ENCODE measurements at places on chromosomes 6 and 20.

- H3K27ac ChIP-seq: no peak overlapping the region
- peaks cover 31% of the 10 kb centered on the region for H3K36me3 ChIP-seq
- no peaks in the 10 kb centered on the region for H3K27me3 ChIP-seq
- peak overlapping the region; percentile 99 for H3K4me3 ChIP-seq
- peaks cover 50% of the 10 kb centered on the region for H3K4me1 ChIP-seq
Observed at GRCh38 chr20:13783528-13783927, 1.2 kb downstream of the ESF1 start.

DNA sequence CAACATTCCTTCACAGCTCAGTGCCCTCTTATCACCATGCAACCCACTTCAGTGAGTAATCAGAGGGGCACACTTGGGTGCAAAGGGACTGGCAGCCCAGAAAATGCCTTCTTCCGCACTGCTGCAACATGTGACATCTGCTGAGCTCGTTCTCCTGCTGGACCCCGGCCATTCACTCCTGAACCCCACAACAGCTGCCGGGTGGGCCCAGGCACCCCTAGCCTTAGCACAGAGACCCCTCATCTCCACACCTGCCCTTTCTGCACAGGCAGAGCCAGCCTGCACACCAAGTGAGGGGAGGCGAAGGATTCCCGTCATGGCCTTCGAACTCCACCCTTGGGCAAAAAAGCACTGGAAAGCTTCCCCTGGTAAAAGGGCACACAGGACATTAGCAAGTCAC lies 164.3 kb upstream of the RIN2 start:
- DNase-seq: no peak
- H3K4me1 ChIP-seq: no peaks in the 10 kb centered on the region
- no peak overlapping the region for H3K27ac ChIP-seq
- no peaks in the 10 kb centered on the region for H3K36me3 ChIP-seq

DNA sequence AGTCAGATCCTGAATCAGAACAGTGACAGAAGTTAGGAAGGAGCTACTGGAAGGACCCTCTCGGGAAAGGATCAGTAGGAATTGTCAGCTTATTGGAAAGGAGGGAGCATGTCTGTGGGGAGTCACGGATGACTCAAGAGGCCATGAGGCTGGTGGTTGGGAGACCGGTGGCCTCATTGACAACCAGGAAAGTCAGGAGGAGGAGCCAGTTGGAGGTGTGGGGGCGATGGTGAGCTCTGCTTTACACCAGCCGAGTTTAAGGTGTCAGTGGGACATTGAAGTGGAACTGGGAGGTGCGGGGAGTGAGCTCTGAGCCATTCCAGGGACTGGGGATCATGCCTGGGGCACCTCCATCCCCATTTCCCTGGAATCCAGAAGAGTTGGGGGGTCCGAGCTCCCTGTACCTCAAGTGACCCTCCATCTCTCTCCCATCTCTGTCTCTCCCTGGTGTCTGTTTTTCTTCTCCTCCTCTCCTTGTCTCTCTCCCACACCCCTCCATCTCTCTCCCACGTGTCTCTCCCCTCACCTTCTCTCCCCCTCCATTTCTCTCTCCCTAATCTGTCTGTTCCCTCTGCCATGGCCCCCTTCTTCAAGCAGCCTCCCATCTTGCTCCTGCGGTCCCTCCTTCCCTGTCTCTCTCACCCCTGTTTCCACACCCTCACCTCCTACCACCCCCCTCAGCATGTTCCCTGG lies 14.3 kb upstream of the ZBTB9 start:
- H3K36me3 ChIP-seq: peaks cover 46% of the 10 kb centered on the region
- DNase-seq: no peak
- no peaks in the 10 kb centered on the region for H3K27me3 ChIP-seq
- H3K4me3 ChIP-seq: no peak overlapping the region
- H3K4me1 ChIP-seq: no peaks in the 10 kb centered on the region
- no peak overlapping the region for H3K27ac ChIP-seq

DNA sequence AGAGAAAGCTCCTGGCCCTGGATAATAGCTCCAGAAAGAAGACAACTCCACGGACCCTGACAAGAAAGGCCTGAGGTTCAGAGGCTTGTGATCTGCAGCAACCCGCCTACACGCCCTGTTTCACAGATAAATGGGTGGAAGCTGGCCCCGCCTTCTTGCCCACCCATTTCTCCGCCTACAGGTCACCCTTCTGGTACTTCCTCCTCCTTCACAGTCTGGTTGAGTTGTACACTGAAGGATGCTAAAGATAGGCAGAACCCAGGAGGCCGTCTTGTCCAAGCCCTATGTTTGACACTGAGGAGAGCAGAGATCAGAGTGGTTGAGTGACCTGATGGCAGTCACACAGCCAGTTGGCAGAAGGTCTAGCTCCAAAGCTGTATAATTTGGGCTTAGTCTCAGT lies 34.2 kb upstream of the MDGA1 start:
- H3K4me3 ChIP-seq: no peak overlapping the region
- peaks cover 2% of the 10 kb centered on the region for H3K27me3 ChIP-seq
- H3K4me1 ChIP-seq: peaks cover 9% of the 10 kb centered on the region
- peak; percentile 31 for DNase-seq
- H3K27ac ChIP-seq: no peak overlapping the region

GRCh38 chr6:154426997-154427396 lies 70.4 kb upstream of the IPCEF1 start:
- no peaks in the 10 kb centered on the region for H3K27me3 ChIP-seq
- H3K4me1 ChIP-seq: no peaks in the 10 kb centered on the region
- H3K36me3 ChIP-seq: no peaks in the 10 kb centered on the region

GRCh38 chr20:1298888-1299511 lies 29.9 kb downstream of the SDCBP2 start:
- H3K4me3 ChIP-seq: no peak overlapping the region
- H3K27ac ChIP-seq: no peak overlapping the region
- no peaks in the 10 kb centered on the region for H3K27me3 ChIP-seq
- H3K36me3 ChIP-seq: peaks cover 4% of the 10 kb centered on the region

DNA sequence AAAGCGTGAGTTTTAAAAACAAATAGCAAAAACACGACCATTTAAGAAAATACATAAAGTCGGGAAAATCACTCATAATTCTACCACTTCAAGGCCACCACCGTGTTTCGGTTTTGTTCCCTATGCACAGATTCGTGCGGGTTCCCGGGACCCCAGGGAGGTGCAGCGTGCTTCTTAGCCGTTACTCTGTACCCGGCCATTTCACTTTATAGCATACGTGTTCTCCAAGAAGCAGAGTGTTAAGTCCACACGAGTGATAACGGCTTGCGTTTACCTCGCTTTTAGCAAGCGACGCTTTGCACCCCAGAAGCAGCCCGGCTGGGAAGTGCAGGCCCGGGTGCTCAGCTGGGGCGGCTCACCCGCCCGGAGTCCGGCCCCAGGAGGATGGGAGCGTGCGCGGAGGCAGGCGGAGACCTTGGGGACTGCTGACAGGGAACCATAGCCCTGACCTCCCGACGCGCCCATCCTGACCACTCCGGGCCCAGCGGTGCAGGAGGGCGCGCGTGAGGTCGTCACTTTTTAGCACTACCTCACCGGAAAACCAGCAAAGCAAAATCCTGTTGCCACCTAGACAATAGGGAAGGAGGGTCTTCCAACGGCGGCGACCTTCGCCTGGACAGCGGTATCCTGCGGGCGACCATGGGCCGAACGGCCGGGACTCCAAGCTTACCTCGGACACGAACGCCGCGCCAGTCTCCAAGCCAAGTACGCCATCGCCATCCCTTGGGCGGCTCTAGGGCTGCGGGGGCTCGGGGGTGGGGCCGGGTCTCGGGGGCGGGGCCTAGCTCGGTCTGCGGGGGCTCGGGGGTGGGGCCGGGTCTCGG lies at the start of gene ECI2:
ECI2 (minus strand) TSS at position 735 of the 824 bp plus-strand sequence; CDS start at position 720, 15 bp downstream.
- DNase-seq: peak; percentile 69
- peak within 1 kb of the TSS; percentile 86 for H3K4me3 ChIP-seq
- peaks cover 4% of the 10 kb centered on the region for H3K27me3 ChIP-seq
- H3K36me3 ChIP-seq: peaks cover 24% of the 10 kb centered on the region
- H3K4me1 ChIP-seq: peaks cover 27% of the 10 kb centered on the region
- peak within 1 kb of the TSS; percentile 90 for H3K27ac ChIP-seq
